NCI-H187 treated with DMSO at 0.1 percent for 48 hours (cell line): ENCODE measurements at places on chromosomes 7 and 10.

DNA sequence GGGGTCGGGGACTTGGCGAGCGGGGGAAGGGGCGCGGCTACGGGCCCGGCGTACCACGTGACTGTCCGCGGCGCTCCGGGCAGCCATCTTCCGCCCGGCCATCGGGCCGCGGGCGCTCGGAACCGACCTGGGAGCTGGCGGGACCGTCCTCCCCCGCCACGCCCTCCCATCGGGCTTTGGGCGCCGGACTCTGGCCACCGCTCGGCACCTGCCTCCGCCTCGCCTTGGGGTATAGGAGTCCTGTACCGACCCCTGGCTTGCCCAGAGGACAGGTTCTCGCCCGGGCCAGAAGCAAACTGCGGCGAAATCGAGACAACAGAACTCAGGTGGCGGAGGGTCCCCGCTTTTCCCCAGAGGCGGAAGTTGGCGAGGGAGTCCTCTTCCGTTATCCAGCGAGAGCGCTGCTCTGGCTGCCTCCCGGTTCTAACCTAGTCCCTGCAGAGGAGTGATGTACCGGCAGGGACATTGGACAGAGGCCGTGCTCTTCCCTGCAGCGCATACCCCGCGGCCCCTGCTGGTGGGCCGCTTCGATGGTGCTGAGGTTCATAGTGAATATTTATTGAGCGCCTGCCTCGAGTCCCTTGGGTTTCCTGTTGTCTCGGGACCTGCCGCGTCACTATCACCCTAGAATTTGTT, 1.2 kb upstream of the SGMS1 start:
- peak; percentile 32 for DNase-seq

DNA sequence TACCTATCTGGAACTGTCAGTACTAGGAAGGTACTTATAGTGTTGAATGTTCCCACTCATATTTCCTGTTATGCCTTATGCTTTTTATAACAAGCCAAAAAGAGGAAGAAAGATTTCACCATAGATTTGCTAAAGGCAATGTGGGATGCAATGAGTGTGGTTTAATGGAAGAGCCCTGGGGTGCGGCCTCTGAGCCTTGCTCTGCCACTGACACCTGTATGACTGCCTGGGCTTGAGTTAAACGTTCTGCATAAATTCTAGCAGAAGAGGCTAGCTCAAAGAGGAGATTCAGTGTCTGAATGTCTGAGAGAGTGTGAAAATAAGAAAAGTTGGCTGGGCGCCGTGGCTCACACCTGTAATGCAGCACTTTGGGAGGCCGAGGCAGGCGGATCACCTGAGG, 143.8 kb downstream of the TPST1 start:
- DNase-seq: no peak

DNA sequence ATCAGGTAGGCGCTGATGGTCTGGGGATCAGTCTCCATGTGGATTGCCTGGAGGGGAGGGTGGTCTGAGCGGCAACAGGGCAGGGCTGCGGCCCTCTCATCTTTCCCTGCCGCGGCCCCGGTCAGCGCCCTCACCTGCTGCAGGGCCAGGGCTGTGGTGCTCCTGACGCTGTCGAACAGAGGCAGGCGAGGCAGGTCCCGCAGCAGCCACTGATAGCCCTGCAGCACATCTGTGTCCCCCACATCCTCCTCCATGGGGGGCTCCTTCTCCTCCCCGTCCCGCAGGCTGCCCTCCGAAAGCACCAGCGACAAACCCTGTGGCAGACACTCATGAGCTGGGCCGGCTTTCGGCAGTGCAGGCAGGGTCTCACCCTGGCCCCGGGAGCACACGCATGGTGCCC, 19.0 kb downstream of the INTS1 start:
- DNase-seq: no peak

- DNase-seq: no peak
Observed at GRCh38 chr10:78648256-78648860, 420.4 kb upstream of the ZMIZ1 start.

DNA sequence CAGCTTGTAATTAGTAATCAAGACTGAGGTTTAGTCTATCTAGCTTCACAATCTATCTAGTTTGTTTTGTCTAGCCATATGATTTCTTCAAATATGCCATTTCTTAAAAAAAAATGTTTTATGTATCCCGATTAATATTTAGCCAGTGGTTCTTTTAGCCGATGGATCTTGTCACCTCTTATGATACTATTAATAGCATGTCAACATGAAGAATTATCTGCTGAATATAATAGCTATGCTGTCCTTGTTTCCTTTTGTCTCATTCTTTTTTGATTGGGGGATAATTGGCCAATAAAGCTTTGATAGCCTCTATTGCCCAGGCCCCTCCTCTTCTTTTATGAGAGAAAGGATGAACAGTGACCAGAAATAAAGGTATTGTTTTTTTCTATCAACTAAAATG, 32.8 kb downstream of the PTEN start:
- no peak for DNase-seq

- no peak for DNase-seq
Observed at GRCh38 chr10:86958116-86958900, at the start of gene SNCG. SNCG (plus strand) TSS chr10:86958599; CDS start chr10:86958698, 99 bp downstream.

DNA sequence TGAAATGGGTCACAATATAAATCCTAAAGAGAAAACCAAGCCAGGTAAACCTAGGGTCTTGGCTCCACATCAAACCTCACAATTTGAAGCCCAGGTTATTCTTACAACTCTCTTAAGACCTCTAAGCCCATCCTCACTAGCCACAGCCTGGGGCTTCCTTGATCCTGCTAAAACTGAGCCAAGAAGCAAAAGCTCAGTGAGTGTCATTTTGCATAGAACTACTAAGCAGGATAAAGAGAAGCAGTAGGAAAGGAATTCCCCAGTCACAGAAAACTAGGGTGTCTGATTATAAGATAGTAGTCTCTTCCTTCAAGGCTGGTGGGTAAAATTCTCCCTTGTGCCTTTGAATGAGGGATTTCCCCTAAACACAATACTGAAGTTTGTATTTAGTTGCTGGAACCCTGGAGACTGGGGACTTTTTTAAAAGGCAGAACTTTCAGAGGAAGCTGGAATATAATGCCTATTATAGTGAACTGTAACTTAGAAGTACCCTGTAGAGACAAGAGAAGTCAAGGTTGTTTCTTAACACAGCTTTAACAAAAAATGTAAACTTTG, 196.6 kb upstream of the KIAA1217 start:
- DNase-seq: no peak

- DNase-seq: no peak
Observed at GRCh38 chr10:77628906-77629730, 8.5 kb downstream of the KCNMA1 start.

DNA sequence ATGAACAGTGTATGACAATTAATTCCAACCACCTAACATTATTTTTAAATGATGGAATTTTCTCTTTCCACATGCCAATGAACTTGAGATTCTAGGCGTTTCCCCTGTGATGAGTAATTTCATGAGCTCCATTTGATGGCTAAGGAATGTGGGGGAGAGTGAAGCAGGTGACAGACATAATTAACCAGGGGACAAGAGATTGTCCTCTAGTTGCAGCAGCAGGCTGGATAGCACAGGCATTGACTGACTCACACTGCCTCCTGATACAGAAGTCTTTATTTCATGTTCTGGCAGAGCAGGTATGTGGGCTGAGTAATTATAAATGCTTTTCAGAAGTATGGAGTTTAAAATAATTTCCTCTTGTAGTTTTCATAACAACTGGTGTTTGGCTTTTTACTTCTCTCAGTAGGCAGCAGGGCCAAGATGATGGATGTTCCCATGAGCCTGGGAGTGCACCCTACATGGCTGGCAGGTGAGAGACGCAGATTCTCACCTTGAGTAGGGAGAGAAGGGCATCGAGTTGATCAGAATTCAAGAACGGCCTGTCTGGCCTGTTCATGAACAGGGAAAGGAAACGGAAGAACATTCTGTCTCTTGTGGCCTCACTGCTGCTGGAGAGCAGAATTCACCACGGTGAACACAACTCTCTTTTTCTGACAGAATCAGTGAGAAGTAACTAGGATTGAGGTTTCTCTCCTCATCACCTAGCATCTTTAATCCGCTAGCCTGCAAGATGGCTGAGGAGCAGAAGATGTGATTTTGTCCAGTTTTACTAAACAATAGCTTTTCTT, 118.8 kb downstream of the AOAH start:
- DNase-seq: no peak
